ENCODE measurements at places on chromosomes 3 and 15.

DNA sequence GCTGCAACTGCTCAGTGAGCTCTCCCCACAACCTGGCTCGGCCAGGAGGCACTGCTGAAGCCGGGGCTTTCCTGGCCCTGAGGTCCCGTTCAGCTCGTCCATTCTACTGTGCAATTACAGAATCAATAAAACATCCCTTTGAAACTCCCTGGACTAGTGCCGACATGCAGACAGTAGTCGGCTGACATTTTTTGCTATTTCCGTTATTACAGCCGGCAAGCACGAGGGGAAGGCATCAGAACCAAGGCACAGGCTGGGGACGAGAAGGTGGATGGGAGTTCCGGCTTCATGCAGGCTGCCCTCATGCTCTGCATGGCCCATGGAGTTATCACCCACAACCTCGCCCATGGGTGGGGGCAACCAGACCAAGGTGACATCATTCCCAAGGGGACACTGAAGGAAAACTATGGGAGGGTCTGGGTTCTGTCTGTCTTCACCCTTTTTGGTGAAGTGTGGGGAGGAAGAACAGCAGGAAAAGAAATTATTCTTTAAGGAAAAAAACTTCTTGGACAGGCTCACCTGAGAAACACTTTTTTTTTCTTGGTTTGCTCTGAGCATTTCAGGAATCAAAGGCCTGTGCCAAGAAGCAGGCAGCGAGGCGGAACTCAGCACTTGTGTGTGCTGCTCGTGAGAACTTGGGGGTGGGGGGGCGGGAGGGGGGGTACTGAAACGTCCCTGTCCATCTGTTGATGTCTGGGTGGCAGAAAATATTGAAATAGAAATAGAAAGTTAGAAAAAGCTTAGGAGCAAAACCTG is 154.5 kb downstream of the FOXP1 start:
- DNase-seq: no peak

DNA sequence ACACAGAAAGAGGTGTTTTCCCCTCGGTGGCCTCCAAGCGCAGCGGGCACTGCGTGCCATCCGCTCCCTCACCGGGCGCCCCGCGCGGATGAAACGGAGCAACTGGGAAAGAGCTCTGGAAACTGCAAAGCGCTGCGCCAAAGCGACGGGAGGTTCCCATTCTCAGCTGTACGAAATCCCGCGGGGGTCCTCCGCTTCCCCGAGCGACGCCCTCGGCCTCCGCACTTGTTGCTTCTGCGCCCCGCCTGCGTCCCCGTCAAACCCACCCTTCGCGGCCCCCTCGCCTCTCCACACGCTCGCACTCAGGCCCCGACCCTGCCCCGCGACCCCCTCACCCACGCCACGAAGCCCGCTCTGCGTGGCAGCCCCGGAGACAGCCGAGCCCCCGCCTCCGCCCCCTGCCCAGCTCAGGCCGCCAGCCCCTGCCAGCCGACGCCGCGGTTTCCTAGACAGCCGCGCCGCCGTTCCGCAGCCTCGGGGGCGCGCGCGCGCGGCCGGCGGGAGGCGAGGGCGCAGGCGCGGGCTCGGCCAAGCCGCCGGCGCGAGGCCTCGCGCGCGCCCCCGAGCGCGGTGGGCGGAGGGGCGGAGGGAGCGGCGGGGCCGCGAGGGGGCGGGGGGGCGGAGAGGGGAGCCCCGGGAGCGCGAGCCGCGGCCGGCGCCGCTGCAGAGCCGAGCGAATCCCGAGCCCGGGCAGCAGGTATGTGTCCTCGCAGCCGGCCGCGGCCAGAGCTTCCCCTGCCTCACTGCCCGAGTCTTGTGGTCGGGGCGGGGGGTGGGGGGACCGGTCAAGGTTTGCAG is at the start of gene TMEM266:
TMEM266 (plus strand) TSS at position 666 of the 798 bp plus-strand sequence. CDS start 74,279 bp downstream, outside the sequence.
- no peak for DNase-seq

DNA sequence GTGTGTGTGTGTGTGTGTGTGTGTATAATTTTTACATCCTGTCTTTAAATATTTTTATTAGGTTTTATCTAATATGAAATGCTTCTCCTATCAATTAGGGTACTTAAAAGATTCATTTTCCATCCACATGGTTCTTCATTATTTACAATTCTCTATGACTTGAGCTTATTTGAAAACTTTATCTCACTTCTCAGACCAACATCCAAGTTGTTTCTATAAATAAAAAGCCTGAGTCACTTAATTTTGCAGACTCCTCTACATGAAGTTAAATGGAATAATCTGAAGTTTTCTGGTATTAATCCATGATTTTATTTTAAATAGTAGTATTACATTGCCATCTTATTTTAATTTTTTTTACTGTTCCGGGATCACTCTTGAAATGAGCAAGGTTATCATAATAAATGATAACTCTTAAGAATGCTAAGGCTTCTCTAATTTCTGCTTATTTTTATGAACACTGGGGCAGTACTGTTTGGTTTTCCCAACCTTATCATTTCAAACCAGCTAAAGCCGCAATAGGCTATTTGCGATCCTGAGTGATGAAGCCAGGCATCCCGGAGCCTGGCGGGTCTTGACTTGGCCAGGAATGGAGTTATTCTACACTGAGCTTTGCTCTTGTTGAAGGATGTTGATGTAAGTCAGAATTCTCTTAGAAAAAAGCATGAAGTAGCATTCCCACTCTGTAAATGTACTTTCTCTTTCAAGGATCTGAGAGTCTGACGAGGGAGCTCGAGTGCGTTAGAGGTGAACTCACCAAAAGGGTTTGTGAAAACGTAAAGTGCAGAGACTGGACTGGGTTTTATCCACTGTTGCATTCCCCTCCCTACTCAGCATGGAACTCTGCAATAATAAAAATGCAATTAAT is 220.2 kb upstream of the LRTM1 start:
- no peak for DNase-seq

DNA sequence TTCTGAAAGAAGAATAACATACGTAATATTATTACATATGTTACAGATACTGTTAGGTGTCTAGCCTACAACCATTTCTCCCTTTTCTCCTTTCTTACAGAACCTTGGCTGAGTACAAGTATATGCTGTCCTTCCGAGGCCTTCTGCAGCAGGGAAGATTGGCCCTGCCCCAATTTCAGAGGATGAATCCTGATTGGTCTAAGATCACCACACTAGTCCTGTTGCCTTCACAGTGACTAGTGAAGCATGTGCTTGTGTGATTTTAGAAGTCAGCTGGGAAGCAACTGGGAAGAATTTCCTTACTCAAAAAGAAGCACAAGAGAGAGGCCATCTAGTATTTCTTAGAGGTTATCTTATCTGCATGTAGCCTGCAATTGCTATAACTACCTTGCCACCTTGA is 30.6 kb upstream of the MECOM start:
- DNase-seq: no peak

DNA sequence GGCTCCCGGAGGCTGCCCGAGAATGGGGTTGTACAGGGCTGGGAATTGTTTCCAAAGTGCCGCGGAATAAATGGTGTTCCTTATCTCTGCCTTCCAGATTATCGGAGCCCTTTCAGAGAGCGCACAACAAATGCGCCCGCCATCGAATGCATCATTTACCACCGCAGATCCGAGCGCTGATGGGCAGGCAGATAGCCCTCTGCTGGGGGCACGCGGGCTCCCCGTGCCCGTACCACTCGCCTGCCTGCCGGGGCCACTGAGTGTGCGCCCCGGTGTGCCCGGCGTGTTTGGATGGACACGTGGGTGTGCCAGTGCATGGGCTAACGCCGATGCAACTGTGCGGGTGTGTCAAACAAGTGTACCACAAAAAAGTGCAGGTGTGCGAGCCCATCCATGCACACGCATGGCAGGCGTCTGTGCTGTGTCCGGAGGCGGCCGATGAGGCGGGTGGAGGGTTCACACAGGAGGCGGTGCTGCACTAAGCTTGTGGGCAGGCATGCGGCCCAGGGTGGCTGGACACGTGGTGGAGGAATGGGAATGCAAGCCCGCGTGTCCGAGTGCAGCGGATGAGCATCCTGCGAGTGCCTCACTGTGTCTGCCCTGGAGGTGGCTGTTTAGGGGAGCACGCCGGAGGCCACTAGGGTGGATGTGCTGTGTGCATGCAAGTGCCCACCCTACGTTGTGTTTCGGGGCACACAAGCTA is 3.8 kb upstream of the GATA2 start:
- no peak for DNase-seq

DNA sequence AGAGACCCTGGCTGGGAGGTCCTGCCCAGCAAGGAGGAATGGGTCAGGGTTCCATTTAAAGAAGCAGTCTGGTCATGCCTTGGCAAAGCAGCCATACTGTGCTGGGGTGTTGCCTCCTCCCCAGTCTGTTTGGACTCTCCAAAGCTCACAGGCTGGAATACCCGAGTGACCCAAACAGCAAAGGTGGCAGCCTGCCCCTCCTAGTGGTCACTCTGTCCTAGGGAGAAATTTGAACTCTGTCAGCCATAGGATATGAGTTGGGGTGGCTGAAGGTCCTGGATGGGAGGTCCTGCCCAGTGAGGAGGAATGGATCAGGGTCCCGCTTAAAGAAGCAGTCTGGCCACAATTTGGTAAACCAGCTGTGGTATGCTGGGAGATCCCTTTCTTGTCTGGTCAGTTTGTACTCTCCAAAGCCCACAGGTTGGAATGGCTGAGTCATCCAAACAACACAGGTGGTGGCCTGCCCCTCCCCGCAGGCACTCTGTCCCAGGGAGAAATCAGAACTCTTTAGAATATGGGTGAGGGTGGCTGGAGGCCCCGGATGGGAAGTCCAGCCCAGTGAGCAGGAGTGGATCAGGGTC is 45.0 kb downstream of the CCR1 start:
- no peak for DNase-seq

DNA sequence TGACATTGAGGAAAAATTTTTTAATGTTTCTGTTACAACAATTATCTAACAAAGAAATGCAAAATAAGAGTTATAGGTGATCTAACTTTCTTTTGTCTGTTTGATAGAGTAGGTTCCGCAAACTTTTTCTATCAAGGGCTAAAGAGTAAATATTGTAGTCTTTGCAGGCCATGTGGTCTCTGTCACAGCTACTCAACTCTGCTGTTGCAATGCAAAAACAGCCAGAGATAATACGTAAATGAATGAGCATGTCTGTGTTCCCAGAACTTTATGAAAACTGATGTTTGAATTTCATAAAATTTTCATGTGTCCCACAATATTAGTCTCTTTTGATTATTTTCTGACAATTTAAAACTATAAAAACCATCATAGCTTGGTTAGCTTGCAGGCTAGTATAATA is 73.3 kb downstream of the SLC24A1 start:
- DNase-seq: no peak

GRCh38 chr15:79943820-79944219 is 27.2 kb downstream of the BCL2A1 start:
- peak; percentile 31 for DNase-seq

DNA sequence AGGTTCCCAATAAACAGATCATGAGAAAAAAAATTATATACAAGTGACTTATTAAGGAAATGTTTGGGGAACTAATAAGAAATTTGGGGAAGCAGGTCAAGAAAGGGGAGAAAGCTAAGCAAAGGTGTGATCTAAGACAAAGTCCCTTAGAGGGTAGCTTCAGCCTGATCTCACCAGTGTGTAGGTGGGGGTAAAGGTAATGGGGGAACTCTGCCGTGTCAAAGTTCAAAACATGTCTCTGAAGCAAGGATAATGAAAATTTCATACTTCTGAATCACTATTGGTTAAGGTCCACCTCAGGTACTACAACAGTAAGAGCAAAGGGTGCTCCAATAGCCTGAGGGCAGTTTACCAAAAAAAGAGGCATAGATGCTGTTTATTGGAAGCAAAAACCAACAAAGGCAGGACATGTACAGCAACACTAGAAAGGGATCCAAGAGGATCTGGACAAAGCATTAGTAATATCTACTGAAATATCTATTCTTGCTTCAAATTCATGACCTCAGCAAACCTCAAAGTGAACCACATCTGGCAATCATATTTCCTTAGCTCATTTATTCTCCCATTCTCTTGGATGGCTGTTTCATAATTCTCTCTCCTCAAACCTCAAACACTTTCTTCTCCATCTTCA is 6.9 kb downstream of the ACAD11 start:
- no peak for DNase-seq

DNA sequence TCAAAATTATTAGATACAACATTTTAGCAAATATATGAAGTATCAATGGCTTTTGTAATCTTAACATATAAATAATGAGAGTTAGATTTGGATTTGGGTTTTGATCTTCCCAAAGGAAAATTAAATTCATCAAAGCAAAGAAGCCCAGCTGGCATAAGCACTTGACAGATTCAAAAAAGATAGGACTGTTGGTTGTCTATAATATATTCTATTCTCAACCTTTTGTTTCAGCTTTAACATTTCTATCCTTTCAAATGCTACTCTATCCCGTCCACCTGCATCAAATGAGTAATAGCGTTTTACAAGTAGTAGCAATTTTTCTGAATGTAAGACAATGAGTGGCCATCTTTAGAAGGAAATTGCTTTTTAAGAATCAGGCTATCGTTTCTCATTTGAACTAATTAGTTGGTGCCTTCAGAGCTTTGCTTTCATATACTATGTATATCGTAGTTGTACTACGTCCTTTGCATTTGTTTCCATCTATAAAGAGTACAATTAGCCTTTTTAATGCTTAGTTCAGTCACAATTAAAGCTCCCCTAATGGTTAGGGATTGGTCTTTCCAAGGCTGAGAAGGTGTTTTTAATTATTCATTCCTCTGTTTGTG is 278.0 kb downstream of the UBE2E2 start:
- DNase-seq: no peak

DNA sequence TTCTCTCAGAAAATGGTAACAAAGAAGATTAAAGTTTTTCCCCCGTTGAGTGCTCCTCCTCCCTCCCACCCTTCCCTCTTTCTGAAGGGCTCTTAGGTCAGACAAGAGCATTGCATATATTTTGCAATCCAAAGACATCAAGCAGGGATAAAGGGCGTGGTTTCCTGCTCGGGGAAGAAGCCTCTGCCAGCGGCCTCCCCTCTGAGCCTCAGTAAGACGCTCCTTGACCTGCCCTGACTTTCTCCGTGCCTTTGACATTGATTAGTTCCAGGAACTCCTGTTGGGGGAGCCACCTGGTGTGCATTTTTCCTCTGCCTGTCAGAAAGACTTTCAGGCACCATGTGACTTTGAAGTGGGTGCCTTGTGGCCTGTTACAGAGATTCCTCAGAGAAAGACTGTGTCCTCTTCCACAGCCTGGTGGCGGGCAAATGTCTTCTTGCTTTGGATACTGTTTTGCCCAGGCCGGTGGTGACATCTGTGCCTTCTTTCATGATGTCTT is 87.2 kb upstream of the TBL1XR1 start:
- peak; percentile 9 for DNase-seq

GRCh38 chr15:50113992-50114780 is 4.8 kb downstream of the ATP8B4 start:
- no peak for DNase-seq
